ENCODE measurements at places on chromosomes 4 and X. TPM values are rescaled to one million over a fixed set of nuclear protein-coding genes. Genes with fewer than 3 reads are reported as not detected.

JADE1 gene
- 34.9 TPM for total RNA-seq

GAB3 gene
- total RNA-seq: 0.94 TPM

CT83 gene
- total RNA-seq: not detected

ABRAXAS1 gene
- 43.1 TPM for total RNA-seq

NUP62CL gene
- 0.78 TPM for total RNA-seq

NLRP2B gene
- total RNA-seq: not detected

LANCL3 gene
- total RNA-seq: 0.03 TPM

L1CAM gene
- total RNA-seq: 1.8 TPM

PCDH7 gene
- total RNA-seq: 13.7 TPM

- DNase-seq: no peak
Observed at GRCh38 chrX:53422861-53423306, at the start of gene RIBC1. Gene RIBC1, plus strand, starts transcription at chrX:53422873. Its CDS starts 3,404 bp downstream, at chrX:53426277.

DNA sequence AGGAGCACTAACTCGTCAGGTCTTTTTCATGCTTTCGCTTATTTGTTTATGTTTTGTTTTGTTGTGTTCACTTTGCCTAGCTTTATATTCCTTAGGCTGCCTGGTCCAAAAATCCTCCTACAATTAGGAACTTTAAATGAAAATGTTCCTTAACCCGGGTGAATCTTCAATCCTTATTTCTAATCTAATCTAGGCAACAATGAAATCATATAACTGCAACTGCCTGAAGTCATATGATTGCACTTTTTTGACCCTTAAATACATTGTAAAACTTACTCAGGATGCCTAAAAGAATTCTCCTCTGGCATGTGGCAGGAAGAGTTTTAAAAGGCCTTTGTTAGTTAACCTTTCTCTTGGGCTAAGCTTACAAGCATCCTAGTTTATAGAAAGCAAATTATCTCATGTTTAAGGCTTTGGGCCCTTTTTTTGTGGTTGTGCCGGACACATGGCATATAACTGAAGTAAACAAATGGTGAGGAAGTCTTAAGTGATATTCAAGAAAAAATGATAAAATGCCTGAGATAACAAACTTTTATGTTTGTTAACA lies 279.4 kb downstream of the FAT4 start:
- DNase-seq: no peak

DNA sequence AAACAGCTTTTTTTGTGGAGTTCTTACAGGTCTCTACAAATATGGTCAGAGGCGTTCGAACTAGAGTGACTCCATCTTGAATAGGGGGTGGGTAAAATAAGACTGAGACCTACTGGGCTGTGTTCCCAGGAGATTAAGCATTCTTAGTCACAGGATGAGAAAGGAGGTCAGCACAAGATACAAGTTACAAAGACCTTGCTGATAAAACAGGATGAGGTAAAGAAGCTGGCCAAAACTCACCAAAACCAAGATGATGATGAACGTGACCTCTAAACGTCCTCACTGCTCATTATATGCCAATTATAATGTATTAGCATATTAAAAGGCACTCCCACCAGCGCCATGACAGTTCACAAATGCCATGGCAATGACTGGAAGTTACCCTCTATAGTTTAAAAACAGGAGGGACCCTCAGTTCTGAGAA lies 42.8 kb upstream of the SPP1 start:
- no peak for DNase-seq

GRCh38 chrX:105723966-105724735 lies 98.2 kb upstream of the NRK start:
- no peak for DNase-seq

GRCh38 chr4:87414816-87415215 lies 7.6 kb upstream of the NUDT9 start:
- no peak for DNase-seq

DNA sequence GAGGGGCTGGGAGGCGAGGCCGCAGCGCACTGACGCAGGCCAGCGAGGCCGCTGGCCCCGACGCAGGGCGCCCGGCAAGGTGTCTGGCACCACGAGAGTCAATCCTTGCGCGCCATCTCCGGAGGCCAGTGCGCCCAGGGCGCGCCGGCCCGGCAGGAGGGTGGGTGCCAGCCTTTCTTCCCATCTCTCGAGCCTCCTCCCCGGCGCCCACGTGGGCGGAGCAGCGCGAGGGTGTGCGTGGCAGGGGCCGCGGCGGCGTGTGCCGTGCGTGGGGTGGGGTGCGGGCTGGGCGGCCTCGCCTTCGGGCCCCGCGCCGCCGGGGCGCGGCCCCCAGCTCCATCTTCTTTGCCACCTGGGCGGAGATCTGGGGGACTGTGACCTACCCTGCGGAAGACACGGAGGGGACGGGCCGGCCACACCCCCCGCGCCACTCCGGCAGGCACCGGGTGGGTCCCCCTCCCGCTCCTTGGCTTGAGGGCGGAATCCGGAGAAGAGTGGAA lies 877 bp downstream of the JAKMIP1 start:
- peak; percentile 21 for DNase-seq

- DNase-seq: no peak
Observed at GRCh38 chrX:110204986-110205385, 112.9 kb downstream of the AMMECR1 start.

- no peak for DNase-seq
Observed at GRCh38 chr4:37475087-37475486, 211.1 kb downstream of the RELL1 start.

DNA sequence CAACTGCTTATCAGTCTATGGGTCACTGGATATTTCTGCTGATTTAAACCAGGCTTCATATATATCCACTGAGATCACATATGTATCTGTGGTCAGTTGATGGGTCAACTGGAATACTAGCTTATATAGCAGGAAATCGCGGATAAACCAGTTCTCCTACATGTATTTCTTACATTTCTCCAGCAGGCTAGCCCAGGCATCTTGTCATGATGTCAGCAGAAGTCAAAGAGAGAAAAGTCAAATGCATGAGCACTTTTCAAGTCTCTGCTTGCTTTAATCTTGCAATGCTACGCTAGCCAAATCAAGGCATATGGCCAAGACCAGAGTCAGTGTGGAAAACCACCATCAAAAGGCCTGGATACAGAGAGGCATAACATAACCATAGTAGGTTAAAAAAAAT lies 1008.8 kb upstream of the DIAPH2 start:
- DNase-seq: no peak

GRCh38 chr4:20026456-20026855 lies 225.2 kb upstream of the SLIT2 start:
- no peak for DNase-seq

- no peak for DNase-seq
Observed at GRCh38 chr4:139282065-139282720, 2.2 kb upstream of the MGARP start.

- peak; percentile 85 for DNase-seq
Observed at GRCh38 chrX:49919617-49920016, 2.8 kb upstream of the CLCN5 start.

DNA sequence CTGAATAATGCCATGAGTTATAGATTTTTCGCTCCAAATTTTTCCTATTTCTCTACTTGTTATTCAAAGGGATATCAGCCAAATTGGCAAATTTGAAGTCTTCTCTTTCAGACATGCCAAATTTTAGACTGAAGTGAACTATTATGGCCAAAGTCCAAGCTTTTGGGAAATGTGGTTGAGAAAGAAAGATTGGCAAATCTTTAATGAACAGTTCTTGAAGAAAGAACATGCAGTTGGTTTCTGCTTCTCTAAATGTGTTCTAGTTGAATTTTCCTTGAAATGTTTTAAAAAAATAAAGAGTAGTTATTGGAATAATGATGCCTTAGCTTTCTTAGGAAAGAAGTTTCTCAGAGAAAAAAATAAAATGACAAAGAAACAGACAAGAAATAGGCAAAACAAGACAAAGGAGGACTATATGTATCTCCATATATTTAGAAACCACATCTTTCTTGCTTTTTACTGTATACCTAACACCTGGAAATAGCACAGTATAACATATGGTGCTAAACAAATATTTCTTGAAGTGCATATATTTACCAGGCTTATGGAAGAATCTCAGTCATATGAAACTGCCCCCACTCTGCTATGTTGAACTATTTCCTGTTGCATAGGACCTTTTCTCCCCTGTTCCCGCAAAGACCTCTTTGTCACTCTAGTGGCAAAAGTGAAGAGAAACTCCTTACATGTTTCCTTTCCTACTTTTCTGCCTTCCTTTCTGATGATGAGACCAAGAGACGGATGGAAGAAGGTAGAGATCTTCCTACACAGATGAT lies 250.0 kb downstream of the ARHGAP24 start:
- no peak for DNase-seq

DNA sequence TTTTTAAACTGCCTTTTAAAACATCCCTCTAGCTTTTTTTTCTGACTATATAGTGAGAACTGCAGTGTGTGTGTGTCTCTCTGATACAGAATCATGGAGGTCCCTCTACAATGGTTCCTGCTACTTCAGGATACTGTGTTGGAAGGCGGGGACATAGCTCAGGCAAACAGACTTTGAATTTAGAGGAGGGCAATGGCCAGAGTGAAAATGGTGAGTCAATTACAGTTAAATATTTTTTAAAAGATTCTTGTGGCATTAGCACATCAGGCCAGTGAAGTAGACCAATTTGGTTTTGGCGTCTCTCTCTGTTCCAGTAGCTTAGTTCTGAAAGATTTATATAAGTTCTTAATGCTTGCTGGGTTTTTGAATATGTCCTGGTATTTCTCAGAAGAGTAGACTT lies 47.1 kb downstream of the ALG13 start:
- no peak for DNase-seq

DNA sequence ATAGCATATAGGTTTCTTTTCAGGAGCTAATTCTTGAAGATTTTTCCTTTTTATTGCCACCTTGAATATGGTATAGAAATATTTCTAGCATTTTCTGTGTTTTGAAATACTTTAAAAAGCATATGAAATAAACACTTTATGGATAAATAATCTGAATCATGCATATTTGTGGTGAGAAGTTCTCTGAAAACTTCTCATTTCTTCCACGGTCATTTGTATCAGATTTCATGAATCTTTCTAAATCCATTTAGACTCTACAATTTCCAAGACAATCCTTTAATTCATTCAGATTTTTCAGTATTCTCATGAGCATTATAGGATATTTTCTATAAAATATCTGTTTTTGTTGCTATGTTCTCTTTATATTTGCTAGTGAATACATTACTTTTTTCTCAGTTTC lies 16.2 kb upstream of the CA5B start:
- no peak for DNase-seq

DNA sequence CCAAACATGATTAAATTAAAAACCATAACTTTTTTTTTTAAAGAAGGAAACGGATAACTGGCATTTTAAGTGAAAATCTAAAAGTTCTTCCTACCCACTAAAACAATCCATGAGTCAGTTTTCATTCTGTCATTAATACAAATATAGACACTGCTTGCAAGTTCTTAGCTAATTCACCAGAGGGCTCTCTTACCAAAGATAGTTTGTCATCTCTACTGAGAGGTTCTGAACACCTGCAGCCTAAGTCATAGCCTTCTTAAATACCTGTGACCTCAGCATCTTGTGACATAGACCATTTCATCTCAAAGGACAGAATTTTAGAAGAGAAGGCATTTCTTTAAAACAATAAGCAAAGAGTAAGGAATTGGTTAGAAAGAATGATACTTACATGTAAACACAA lies 65.3 kb upstream of the FAM120C start:
- DNase-seq: no peak

DNA sequence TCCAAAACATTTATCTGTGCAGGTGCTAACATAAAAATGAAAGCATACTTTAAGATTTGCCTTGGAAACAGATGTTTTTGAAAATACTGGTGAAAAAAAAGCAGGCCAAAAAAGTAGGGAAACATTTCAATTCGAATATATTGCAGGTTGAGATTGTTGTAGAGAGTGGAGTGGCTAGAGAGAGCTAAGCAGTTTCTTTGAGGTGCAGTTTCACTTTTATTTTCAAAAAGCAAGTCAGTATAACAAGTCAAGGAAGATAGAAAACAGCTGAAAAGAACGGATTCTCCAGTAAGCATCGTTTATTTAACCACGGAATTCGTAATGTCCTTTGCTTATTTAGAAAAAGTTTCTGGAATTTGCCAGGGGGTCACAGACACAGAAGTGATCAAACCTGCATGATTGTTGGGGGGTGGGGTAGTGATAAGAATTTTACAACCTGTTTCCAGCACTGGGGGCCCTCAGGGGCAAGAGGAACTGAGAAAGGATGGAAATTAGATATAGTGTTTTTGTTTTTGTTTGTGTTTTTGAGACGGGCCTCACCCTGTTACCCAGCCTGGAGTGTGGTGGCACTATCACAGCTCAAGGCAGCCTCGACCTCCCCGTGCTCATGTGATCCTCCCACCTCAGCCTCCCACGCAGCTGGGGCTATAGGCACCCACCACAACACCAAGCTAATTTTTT lies 175.0 kb downstream of the TENM3 start:
- no peak for DNase-seq

GRCh38 chr4:26931966-26932365 lies 71.3 kb downstream of the STIM2 start:
- no peak for DNase-seq

DNA sequence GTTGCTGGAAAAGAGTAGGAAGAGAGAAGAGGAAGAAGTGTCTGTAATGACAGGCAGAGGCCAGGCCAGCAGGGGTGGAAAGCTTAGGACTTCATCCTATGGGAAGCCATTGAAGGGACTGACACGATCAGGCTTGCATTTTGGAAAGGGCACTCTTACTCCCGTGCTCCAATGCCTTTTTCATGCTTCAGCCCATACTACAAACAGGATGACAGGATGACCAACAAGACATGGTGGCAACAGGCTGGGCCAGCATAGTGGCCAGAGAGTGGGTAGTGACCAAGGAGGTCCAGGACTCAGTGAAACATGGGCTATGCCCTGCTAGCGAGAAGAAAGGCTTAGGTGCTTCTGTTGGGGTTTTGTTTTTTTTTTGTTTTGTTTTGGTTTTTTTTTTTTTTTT lies 2.6 kb upstream of the KLF3 start:
- DNase-seq: no peak

DNA sequence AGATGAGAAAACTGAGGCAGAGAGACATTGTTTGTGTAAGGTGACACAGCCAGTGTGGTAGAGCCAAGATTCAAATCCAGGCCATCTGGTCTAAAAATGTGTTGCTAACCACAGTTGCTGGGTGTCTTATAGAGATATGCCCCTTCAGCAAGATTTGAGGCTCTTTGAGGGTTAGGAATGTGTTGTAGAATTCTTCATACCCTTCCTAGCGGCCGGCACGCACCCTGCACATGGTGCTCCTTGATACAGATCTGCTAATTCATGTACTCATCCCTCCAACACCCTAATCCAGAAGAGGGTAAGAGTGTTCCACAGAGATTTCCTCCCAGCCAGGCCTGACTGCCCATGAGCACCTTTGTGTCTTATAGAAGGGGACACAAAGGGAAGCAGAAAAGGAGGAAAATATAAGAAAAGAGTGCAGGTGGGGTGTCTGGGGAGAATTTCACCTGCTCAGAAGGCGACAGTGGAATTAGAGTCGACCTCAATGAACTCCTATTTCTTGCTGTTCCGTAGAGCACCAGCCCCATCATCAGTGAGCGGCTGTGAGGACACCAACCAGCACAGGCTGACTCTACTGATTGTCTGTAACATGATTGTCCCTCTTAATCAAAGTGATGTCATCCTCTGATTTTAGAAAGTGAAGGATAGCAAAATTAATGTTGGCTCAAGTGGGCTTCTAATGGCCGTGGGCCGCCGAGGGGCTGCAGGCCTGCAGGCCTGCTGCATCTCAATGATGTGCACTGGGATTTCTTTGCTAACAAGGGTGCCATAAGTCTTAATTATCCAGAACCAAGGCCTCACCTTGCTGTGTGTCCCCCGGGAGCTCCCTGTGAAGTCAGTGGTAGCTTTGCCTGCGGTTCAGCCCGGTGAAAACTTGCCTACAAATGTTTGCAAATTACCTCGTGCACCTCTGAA lies 24.2 kb upstream of the SMIM20 start:
- no peak for DNase-seq
